ENCODE measurements at places on chromosomes 7 and 10.

- DNase-seq: no peak
Observed at GRCh38 chr7:32559480-32559879, 64.2 kb downstream of the AVL9 start.

GRCh38 chr7:132108563-132108962 is 467.7 kb downstream of the PLXNA4 start:
- DNase-seq: no peak

DNA sequence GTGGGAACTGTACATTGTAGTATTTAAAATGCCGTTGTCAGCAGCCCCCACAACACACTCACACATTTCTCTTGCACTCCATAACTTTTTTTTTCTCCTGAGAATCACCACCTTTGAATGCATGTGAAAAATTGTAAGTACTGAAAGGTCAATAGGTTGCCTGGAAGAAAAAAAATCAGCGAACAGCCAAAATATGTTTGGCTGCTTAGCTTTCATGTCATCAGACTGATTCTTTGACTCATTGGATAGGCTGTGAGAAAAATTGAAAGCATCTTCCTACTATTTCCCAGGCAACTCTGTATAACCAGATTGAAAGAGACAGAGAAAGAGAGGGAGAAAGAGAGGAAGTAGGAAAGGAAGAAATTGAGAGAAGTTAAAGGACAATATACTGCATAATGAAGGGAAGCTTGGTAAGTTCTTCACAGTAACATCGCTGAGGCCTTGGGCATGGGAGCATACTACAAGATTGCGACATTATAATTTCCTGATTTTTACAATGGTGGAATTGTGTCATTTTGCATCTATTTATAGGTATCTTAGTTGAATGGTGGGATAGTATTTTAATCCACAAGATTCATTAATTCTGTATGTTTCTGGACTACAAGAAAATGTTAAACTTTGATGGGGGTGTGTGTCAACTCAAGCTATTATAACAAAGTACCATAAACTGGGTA is 249.3 kb upstream of the KCND2 start:
- no peak for DNase-seq

DNA sequence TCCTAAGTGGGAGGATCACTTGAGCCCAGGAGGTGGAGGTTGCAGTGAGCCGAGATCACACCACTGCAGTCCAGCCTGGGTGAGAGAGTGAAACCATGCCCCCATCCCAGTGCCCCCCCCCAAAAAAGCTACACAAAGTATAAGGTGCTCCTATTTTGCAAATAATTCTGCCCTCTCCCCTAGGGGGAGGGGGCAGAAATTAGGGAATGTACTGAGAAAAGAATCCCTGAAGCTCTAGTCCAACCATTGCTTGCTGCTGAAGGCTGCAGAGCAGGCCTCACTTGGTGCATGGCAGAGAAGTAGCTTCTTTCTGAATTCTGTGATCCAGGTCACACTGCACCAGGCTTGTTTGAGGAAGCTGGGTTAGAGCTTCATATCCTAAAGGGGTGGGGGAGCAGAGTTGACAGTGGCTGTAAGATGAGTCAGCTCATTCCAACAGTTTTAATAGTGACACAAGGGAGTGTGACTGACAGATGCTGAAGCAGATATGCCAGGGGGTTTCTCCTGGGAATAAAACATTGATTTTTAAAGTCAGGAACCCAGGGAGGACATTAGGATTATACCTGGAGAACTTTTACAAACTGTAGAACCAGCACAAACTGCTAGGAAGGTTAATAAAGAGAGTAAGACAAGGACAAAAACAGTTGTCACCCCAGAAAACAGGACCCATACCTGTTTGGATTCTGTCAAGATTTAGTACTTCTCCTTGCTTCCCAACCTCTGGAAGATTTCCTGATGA is 32.8 kb upstream of the STRIP2 start:
- DNase-seq: no peak

- no peak for DNase-seq
Observed at GRCh38 chr7:8228766-8229674, 32.9 kb downstream of the ICA1 start.

- DNase-seq: no peak
Observed at GRCh38 chr7:118185163-118185860, 1.3 kb downstream of the LSM8 start.

GRCh38 chr10:8130973-8131911 is 76.8 kb downstream of the GATA3 start:
- no peak for DNase-seq

DNA sequence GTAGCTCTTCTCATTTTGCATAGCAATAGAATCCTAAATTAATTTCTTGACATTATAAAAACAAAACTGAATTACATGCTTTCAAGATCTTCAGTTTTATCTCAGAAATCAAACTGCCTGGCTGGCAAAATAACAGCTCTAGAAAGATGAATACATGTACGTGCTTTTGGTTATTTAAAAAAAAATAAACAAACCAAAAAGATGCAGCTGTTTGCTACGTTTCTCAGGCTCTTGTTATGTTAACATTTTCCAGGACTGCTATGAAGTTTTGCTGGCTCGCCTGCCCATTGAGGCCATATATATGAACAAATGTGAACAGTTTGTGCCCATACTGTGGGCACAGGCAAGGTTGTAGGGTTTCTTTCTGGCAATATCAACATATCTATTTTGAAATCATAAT is 86.6 kb downstream of the ODAD2 start:
- no peak for DNase-seq

DNA sequence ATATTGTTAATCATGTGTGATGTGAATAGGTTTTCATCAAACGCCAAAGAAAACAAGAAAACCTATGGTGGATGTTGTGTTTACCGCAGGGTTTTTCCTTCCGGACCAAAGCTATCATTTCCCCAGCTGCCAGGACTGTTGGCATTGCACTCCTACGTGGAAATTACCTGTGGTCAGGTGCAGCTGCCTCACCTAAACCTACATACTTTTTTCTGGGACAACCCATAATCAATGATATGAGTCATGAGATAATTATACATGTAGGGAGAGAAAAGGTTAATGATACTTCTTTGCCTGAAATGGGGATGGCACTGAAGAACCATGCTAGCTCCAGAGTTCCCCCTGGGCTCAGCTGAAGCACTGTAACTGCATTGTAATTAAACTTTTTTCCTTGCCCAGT is 223.6 kb upstream of the SEMA3E start:
- DNase-seq: no peak

- no peak for DNase-seq
Observed at GRCh38 chr10:132713421-132714095, 72.4 kb downstream of the NKX6-2 start.

- DNase-seq: no peak
Observed at GRCh38 chr10:52346394-52347326, 32.6 kb downstream of the DKK1 start.

- no peak for DNase-seq
Observed at GRCh38 chr10:22518167-22518724, 172.9 kb downstream of the SPAG6 start.

GRCh38 chr10:10684972-10685371 is 332.7 kb upstream of the CELF2 start:
- DNase-seq: no peak

DNA sequence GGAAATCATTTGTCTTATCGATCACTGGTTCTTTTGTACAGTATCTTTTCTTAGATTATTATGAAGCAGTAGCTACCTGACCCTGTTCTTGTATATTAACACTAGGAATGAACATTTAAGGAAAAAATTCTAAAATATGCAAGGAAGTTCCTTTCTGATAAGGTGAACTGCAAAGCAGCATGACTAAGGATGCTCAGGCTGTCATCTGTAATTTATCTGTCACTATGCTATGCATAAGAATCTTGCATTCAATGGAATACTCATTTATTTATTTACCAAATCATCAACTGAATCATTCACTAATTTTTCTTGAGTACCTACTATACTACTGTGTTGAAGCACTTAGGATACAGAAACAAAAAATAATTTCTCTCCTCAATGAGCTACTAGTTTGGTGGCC is 5.8 kb downstream of the GSDME start:
- no peak for DNase-seq

GRCh38 chr10:66538908-66539307 is 386.9 kb upstream of the LRRTM3 start:
- no peak for DNase-seq

DNA sequence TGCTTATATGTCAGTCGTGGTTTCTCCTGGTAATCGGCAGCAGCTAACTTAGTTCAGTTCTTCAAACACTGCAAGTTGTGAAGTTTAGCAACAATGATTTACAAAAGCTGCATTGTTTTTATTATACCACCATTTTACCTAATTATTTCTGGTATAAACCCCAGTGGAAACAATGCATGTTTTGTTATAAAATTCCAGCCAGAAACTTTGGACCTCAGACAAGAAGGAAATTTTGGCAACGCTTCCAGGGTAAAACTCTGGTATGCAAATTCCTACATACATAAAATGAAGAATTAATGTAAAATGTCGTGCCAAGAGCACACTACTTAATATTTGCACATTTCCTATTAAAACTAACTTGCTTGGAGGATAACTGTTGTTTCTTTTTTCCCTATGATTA is 277.4 kb upstream of the LYZL1 start:
- no peak for DNase-seq

GRCh38 chr10:89973326-89973725 is 271.9 kb downstream of the KIF20B start:
- no peak for DNase-seq

All from NCI-H345 (cell line).